ENCODE measurements at places on chromosomes 4 and X.

- no peak for DNase-seq
Measured at GRCh38 chr4:65617416-65617815, 52.9 kb downstream of the EPHA5 start.

GRCh38 chr4:4416981-4417380, 30.1 kb downstream of the NSG1 start:
- DNase-seq: no peak

DNA sequence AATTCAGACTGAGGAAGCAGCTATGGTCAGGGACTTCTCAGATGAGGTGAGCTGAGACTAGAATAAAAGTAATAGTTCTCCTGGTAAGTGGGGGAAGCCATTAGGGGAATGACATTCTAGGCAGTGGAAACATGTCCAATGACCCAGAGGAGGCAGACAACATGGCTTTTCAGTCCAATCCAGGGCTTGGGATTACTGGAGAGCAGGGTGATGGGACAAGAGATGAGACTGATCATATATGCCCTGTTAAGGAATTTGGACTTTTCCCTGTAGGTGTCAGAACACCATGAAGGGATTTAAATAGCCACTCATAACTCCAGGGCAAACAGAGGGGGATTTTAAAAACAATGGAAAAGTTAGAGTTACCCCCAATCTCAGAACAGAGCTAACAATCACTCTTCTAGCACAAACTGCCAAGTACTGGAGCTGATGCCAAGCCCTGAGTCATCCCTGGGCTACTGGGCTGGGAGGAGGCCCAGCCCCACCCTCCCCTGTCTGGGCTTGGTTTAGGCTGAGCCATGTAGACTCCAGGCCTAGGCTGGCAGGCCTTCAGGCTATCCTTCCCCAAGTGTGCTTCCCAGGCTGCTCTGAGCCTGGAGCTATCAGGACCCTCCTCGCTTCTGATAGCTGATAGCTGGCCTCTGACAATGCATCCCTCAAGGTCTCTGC, 22.7 kb upstream of the MSN start:
- peak; percentile 42 for DNase-seq

- DNase-seq: no peak
Measured at GRCh38 chr4:184801781-184802696, 23.7 kb downstream of the ACSL1 start.

DNA sequence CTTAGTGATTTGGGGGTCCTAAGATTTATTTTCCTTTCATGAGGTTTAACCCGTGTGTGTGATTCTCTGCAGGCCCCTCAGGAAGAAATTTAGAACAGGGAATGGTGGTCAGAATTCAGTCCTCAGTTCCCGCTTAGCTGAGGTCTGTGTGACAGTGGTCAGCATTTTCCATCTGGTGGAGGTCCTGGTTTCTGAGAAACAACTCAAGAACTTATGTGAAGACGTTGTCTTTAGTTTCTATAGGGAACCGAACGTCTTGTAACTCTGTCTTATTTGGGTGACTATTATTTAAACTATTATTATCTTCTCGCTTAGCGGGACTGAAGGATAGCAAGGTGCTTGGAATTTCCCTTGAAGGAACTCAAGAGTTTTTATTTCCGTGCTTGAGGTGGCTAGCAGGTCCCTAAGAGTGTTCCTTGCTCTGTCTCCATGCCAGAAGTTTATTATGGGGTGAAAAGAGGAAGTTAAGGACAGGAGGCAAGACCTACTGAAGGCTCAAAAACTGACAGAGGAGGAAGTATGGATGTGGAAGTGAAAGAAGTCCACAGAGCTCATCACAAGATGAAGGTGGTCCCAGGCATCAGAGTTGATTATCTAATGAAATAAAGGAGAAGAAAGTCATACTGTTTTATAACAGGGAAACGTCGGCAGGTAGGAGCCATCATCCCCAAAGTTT, 9.4 kb downstream of the MGST2 start:
- no peak for DNase-seq

DNA sequence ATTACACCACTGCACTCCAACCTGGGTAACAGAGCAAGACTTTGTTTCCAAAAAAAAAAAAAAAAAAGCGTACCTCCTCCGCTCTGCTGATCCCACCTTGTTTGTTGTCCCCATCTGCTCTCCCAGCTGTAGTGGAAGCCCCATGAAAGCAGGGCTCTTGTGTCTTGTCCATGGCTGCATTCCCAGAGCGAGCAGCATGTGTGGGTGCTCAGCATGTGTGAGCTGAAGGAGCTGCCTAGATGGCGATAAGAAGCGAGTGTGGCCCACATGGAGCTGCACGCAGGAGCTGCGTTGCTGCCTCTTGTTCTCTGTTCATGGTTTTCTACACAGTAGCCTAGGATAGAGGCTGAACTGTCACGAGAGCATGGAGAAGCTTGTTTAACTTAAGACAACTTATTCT, 12.4 kb downstream of the NSD2 start:
- no peak for DNase-seq

DNA sequence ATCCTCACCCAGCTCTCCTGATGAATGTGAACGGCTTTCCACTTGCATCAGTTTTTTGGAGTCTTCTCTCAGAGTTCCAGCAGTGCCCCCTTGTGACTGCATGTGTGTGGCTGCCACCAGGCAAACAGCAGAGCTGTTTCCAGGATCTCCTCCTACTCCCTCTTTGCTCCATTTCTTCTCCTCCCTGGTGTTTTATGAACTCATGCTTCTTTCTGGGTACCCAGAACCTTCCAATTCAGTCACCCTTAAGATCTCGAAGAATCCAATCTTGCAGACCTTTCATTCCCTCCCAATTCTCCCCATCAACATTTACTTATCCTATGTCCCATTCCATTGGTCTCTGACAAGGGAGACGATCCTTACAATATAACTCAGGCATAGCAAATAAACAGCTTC, 6.8 kb upstream of the TCEANC start:
- peak; percentile 38 for DNase-seq

DNA sequence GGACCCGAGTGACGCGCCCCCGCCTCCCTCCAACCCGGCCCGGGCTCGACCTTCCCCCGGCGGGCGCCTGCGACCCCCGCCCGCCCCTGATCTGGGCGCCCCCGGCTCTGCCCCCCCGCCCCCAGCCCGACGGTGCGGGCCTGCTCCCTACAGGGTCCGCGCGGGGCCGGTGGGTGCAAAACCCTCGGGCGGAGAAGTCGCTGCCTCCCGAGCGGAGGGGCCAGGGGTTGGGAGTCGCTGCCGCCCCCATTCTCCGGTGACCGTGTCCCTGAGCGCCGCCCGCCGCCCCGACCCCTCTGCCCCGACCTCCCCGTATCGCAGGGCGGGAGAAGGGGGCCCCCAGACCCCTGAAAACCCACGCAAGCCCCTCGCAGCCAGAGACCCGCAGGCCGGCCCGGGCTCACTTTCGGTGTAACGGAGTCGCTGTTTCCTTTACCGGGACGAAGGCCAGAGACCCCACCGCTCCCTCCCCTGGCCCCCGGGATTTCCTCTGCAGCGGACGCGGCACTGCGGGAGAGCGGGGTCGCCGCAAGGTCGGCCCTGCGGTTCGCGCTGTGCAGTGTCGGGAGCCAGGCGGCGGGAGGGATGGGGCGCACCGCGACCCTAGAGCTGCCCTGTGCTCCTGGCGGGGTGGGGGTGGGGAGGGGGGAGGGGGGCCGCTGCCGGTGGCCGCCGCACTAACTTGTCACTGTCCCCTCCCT, 729 bp upstream of the CPLX1 start:
- no peak for DNase-seq

GRCh38 chrX:14015294-14015693, 14.4 kb downstream of the GEMIN8 start:
- no peak for DNase-seq

GRCh38 chr4:162272215-162272614, 108.4 kb upstream of the FSTL5 start:
- DNase-seq: no peak

DNA sequence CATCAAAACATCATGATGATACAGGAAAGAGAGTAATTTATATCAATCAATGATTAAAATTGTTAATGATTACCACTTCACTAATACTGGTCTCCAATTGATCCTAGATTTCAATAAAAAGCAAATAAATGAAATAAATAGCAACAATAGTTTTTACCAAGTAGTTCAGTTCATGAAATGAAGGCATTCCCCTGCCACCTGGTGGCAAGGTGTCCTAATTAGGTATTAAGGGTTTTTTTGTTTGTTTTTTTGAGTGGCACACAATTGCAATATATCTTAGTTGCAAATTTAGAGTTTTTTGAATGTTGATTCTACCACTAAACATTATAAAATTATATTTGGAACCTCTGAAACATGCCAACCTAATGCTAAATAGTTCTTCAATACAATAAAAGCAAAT, 157.4 kb upstream of the PDE5A start:
- DNase-seq: no peak

DNA sequence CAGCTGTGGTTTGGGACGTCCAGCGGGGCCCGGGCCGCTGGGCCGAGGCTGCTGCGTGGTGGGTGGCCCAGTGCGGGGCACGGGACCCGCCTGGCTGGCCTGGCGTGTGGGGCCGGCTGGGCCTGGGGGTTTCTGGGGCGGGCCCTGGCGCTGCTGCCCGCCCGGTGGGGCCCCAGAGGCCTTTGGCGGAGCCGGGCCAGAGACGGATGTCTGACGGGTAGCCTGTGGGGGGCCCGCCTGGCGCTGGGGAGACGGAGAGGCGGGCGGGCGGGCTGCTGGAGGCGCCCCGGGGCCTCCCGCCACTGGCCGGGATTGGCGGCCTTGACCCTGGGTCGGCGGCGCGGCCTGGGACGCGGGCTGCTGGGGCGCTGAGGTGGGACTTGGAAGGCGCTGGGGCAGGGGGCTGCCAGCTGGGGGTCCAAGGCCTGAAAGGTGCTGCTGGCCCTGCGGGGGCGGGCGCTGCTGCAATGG, 8.1 kb upstream of the TIMP1 start:
- no peak for DNase-seq

- DNase-seq: no peak
Measured at GRCh38 chr4:111519683-111520082, 625.6 kb upstream of the FAM241A start.

- no peak for DNase-seq
Measured at GRCh38 chr4:18479825-18480224, 458.3 kb upstream of the LCORL start.

- DNase-seq: no peak
Measured at GRCh38 chr4:168605411-168605810, 108.6 kb downstream of the PALLD start.

DNA sequence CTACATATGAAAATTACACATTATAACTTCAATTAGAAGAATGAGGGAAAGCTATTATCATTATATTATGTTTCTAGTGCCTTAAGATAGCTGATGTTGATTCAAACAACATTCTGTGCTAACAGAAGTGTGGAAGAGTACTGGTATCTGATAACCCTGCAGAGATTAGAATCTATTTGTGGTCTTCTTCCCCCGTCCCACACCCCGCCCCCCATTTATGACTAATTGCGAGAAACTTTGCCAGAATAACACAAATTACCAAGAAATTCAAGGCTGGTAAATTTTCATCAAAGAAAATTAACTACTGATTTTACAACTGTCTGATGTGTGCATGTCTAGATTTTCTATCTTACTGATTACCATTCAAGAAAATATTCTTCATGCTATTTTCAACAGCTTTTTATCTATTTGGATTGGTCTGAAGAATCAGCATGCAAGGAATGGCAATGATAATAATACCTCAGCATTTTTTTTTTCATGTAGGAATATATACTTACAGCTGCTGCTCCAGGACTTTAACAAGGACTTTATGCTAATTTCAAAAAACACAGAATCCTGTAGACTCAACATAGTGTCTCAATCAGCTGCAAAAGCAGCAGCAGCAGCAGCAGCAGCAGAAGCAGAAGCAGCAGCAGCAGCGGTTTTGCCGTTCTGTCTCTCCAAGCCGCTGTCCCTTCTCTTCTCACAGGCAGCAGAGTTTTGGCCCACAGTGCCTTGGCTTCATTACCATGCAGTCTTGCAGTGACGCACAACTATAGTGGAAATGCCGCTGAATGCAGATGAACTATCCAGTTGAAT, 126.7 kb downstream of the FRYL start:
- no peak for DNase-seq

DNA sequence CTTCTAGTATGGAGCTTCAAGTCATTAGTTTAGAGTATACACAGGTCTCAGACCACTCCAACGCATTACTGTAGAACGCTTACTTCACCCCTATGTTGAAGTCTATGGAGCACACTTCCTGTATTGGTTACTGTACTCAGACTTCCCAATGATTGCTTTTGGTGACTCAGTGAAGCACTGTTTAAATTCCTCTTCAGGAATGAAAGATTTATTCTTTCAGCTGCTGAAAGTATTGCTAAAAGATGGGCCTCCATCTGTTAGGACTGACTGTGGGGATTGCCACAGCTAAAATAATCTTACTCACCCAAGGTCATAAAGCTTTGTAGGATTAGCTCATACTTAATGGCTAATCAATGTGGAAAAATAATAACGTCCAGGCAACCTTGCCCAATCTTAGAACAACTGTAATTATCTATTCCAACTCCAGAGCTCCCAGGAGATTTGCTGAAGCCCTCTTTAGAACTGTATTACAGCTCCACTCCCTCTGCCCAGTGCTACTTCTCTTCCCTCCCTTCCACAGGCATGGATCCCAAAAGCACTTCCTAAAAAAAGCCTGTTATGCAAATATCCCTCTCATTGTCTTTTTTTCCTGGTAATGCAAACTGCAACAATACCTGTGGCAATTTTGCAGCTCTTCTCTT, 281.9 kb upstream of the HS3ST1 start:
- DNase-seq: no peak

DNA sequence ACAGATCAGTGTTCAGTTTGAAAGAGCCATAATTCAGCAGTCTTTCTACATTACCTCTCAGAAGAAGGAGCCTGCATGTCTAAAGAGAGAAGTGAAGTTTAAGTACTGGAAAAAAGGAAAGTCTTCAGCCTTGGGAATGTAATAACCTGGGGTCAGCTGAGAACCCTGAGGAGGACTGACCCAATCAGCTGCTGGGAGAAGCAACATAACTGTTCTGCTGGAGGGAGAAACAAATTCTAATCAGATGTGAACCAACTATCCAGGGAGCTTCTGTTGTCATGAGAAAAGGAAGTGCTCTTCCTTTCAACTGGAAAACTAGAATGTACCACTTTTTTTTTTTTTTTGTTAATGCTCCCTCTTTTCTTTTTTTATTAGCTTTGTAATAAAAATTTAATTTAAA, 64.5 kb upstream of the PDE5A start:
- DNase-seq: no peak

GRCh38 chr4:143273160-143273917, 63.3 kb upstream of the GAB1 start:
- DNase-seq: no peak

- DNase-seq: no peak
Measured at GRCh38 chr4:2820216-2820982, 23.2 kb upstream of the ADD1 start.

DNA sequence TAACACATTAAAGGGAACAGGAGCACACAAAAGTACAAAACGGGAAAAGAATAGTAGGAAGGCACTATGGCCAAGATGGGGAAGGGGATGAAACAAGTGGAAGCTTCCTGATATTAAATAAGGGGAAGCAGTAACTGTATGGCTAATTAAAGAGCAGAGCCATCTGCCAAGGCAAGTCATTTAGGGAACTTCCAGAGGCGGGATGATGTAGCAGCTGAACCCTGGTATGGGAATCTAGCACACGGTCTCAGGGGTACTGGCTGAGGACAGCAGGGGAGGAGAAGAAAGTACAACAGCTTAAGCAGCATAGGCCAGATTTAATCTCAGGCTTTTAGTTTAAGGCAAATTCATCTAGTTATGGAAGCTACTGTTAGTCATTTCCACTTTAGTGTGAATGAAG, 59.1 kb downstream of the IGFBP7 start:
- DNase-seq: no peak

GRCh38 chrX:48751343-48751742, 10.2 kb upstream of the GLOD5 start:
- no peak for DNase-seq

- DNase-seq: no peak
Measured at GRCh38 chrX:18558799-18559198, 113.1 kb downstream of the RS1 start.

All from foreskin melanocyte (primary cell).